ENCODE measurements at places on chromosomes 1 and 21.

DNA sequence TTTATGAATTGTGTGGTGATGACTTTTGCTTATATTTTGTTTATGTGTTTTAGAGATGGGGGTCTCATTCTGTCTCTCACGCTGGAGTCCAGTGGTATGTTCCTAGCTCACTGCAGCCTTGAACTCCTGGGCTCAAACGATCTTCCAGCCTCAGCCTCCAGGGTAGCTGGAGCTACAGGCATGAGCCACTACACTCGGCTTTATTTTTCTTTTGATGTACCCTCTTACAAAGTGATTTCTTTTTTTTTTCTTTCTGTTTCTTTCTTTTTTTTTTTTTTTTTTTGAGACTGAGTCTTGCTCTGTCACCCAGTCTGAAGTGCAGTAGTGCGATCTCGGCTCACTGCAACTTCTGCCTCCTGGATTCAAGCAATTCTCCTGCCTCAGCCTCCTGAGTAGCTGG, 46.8 kb downstream of the CD247 start:
- no peak for DNase-seq

- no peak for DNase-seq
These were observed 97.8 kb downstream of the CD247 start for GRCh38 chr1:167420510-167420909.

DNA sequence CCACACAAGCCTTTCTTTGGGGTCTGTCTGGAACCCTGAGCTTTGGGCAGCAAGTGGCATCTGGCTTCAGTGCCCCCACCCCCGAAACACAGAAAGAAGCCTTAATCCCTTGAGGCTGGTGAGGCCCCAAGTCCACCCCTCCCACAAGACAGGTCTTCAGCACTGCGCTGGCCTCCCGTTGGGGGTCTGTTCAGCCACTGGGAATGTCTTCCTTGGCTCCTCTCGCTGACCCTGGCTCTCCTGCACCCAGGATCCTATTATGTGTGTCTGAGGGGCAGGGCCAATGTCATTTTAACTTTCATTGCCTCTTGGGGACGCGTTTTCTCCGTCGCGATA, 26.9 kb downstream of the ATP8B2 start:
- DNase-seq: no peak

DNA sequence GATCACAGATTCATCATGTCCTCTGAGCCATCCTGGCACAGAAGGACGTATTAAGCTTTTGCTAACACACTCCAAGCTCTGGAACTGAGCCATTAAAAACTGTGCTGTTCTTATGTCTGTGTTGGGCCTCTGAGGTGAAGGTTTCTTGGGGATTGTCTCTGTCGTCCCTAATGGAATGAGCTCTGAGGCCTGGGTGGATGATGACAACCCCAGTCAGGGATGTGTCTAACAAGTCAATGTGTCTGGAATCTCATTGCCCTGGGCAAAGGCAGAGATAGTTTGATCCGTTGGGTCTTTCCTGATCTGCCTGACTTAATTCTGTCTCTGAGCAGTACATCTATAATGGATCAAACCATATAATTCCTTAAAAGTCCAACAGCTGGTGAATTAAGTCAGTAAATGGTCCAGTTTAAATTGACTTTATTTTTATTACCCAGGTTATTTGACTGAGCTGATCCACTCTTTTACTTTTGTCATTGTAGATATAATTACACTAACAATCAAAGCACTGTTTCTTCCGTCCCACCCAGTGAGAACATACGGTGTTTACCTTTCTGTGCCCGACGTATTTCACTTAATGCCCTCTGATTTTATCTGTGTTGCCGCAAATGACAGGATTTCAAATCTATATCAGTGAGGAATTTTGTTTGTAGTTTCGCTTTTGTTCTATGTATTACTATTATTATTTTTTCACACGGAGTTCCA, 38.8 kb upstream of the OR2B11 start:
- DNase-seq: no peak
